Progenitor cell of endocrine pancreas (in vitro differentiated cells): ENCODE measurements at places on chromosomes 11 and 22. TPM values are rescaled to one million over a fixed set of nuclear protein-coding genes. Genes with fewer than 3 reads are reported as not detected.
A peak's percentile ranks its signal among the peaks of the same experiment; 100 is the strongest.

The FOLR2 gene
- total RNA-seq: not detected in 2 replicates

GRCh38 chr22:46129390-46130041 is 20.8 kb upstream of the PPARA start:
- H3K4me3 ChIP-seq: no peak overlapping the region
- no peak overlapping the region for H3K27ac ChIP-seq
- H3K36me3 ChIP-seq: no peaks in the 10 kb centered on the region
- peaks cover 4% of the 10 kb centered on the region for H3K27me3 ChIP-seq
- H3K4me1 ChIP-seq: no peaks in the 10 kb centered on the region
- no peak for DNase-seq

- DNase-seq: no peak
- no peak overlapping the region for H3K27ac ChIP-seq
- no peak overlapping the region for H3K4me3 ChIP-seq
- H3K27me3 ChIP-seq: peaks cover 11% of the 10 kb centered on the region
- peaks cover 3% of the 10 kb centered on the region for H3K36me3 ChIP-seq
Observed at GRCh38 chr11:15341587-15341986, 226.9 kb downstream of the INSC start.

DNA sequence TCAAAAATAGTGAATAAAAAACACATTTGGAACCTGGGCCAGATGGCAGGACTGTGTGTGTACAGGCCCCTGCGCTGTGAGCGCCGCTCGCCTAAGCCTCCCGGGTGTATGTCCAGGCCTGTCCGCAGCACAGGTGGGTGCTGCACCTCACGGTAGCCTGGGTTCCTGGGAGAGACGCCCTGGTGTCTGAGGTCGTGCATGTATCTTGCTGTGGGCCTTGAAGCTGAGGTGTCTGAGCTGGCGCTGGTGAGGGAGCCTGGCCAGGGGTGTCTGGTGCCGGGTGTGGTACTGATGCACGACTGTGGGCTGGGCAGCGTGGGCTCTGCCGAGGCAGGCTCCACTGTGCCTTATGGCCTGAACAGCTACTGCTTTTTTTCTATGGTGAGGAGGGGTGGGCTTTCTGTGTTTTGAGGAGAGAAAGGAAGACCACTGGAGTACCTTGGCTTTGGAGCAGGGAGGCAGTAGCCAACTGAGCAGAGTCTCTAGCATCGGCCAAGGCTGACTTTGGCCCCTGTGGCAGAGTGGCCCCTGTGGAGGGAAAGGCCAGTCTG is 4.2 kb upstream of the ZDHHC8 start:
- H3K36me3 ChIP-seq: peaks cover 10% of the 10 kb centered on the region
- no peak for DNase-seq
- H3K4me1 ChIP-seq: no peaks in the 10 kb centered on the region
- H3K4me3 ChIP-seq: no peak overlapping the region

- peaks cover 25% of the 10 kb centered on the region for H3K27me3 ChIP-seq
- peaks cover 4% of the 10 kb centered on the region for H3K36me3 ChIP-seq
- no peak for DNase-seq
- H3K27ac ChIP-seq: no peak overlapping the region
Observed at GRCh38 chr22:48566741-48567140, 1260.9 kb downstream of the BRD1 start.

DNA sequence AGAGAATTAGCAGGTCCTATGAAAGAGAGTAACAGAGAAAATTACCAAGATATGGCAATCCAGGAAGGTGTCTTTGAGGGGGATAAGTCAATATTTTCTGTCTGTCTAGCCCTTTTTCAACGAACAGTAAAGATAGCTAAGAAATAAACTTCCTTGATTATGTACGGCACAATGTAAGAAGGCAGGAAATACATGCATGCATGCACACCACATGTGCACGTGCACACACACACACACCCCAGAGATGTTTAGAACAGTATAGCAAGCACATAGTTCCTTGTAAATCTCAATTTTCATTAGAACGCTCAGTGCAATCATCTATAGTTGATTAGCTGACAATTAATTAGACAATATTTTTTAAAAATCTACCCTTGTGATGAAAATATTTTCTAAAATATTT is 74.7 kb downstream of the MPPED2 start:
- DNase-seq: no peak
- H3K36me3 ChIP-seq: no peaks in the 10 kb centered on the region
- no peaks in the 10 kb centered on the region for H3K27me3 ChIP-seq
- H3K4me1 ChIP-seq: peaks cover 13% of the 10 kb centered on the region

DNA sequence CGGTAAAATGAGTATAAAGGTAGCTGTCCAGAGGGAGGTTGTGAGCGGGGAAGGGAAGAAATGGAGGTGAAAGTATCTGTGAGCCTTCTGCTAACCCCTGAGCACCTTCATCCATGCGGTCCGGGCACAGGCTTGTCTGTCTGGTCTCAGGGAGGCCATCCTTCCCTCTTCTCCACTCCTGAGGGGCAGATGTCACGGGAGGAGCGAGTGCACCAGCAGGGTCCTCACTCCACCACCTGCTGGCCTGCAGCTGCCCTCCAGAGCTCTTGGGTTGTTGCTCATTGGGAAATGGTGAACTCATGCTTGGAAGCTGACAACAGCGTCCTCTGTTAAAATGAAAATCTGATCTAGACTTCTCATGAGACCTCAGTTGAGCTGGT is 33.8 kb upstream of the WNT11 start:
- no peaks in the 10 kb centered on the region for H3K36me3 ChIP-seq
- H3K4me1 ChIP-seq: peaks cover 2% of the 10 kb centered on the region
- peak overlapping the region; percentile 78 for H3K27ac ChIP-seq
- no peak overlapping the region for H3K4me3 ChIP-seq
- no peak for DNase-seq

The LRRN4CL gene
- total RNA-seq: 0.65 and 0.89 TPM in 2 replicates

DNA sequence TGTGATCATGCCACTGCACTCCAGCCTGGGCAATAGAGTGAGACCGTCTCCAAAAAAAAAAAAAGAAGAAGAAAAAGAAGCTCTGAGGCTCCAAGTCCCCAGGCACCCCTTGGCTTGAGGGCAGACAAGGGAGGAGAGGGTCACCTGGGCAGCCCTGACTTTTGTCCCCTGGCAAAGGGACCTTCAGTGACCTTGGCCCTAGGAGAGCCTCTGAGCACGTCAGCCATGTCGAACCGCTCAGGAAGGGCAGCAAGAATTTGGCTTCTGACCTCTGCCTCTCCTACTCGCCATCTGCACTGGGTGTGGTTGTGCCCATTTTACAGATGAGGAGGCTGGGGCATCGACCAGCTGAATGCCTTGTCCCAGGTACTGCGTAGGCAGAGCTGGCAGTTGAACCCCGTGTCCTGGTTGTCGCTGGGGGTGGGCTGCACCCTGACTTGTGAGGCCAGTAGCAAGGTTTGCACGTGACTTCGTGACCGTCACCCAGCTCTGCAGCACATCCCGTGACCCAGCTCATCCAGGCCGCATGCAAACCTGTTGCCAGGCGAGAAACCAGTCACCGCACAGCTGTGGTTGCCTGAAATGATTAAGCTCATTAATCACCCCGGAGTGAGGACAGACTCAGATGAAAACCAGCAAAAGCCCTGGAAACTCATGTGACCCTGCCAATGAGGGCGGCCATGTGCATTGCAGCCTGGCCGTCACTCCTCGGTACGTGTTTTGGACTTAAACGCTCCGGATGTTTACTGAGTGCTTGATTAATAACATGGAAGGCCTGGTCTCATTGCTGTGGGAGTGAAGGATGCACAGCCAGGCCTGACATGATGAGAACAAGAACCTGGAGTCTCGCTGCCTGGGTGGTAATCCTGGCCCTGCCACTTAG is 47.7 kb upstream of the PPP6R3 start:
- H3K4me1 ChIP-seq: no peaks in the 10 kb centered on the region
- peaks cover 20% of the 10 kb centered on the region for H3K36me3 ChIP-seq
- no peak for DNase-seq
- H3K27me3 ChIP-seq: no peaks in the 10 kb centered on the region
- H3K27ac ChIP-seq: peak overlapping the region; percentile 76
- H3K4me3 ChIP-seq: no peak overlapping the region

GRCh38 chr11:73465871-73466270 is 89.7 kb downstream of the RELT start:
- H3K36me3 ChIP-seq: peaks cover 6% of the 10 kb centered on the region
- H3K27ac ChIP-seq: no peak overlapping the region
- no peaks in the 10 kb centered on the region for H3K27me3 ChIP-seq
